ENCODE measurements at places on chromosomes 3 and 15.

DNA sequence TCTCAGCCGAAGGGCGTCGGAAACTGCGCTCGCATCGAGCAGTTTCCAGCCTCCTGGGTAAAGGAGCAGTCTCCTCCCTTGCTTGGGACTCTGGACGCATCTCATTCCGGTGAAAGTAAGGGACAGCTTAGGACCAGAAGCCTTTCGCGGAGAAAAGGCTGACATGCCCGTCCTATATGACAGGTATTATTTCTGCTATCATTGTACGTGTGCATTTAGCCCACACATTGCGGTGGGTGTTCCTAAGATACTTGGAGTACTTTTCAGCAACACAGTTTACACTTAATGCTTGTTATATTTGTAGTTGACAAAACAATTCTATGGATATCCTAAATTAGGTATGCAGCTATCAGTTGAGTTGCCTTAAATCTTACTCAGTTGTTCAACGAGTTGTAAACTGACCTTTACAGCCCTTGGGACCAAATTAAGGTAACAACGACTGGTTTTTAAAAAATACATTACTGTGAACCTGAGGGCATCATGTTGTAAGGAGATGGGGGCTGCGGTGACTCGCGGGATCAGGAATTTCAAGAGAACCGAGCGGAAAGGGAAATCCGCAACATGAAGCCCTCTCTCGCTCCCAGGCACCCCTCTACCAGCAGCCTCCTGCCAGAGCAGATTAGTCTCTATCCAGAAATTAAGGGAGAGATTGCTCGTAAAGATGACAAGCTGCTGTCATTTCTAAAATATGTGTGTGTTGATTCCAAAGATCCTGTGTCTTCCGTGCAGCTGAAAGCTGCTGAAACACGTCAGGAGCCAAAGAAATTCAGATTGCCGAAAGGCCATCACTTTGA, 632 bp upstream of the COPS2 start:
- no peak for DNase-seq

- no peak for DNase-seq
Observed at GRCh38 chr3:48067271-48067670, 51.1 kb upstream of the MAP4 start.

DNA sequence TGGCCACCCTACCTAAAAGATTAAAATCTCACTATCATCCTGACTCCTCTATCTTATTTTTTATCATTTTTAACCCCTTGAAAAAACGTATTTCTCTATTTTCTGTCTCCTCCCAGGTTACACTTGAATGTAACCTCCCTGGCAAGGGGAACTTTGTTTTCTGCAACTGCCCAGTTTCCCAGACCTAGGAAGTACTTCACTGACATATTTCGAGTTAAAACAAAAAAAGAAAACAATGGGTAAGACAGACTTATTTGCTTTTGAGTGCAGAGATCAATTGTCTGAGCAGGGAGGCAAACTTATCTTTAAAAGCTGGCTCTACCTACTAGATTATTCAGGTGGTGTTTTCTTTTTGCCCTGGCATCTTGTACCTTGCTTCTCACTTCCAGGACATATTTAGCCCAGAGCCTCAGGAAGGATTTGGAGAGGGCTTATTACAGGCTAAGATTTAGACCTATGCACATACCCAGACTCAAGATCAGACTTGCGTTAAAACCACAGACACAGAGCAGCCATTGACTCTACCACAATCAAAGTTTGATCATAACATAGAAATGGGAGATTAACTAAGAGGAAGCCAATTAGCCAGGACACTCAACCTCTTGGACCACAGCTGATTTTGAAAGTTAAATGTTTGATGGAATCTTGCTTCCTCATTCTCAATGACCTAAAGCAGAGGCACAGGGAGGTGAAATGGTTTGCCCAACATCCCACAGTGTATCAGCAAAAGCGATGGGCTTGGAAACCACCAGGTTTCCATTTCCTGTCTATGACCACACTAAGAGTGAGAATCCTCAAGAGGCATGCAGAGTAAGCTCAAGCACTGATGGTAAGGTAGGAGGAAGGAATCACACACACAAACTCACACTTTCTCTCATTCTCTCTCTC, 169.5 kb upstream of the THBS1 start:
- no peak for DNase-seq

- DNase-seq = no peak
Observed at GRCh38 chr3:65851827-65852226, 186.9 kb downstream of the MAGI1 start.

Data from stimulated activated CD8-positive, alpha-beta memory T cell treated with anti-CD3 and anti-CD28 coated beads, Interleukin-12 subunit alpha, Interleukin-12 subunit beta, amount 100 ng/mL, for 1 hour (primary cell).